ENCODE measurements at places on chromosomes 3 and 15. TPM values are rescaled to one million over a fixed set of nuclear protein-coding genes. Genes with fewer than 3 reads are reported as not detected.
A peak's percentile ranks its signal among the peaks of the same experiment; 100 is the strongest.

LRRIQ4 gene
- total RNA-seq = not detected

- DNase-seq = peak; percentile 83
Measured at GRCh38 chr15:77974098-77974414, 103.5 kb downstream of the TBC1D2B start.

- no peak for DNase-seq
Measured at GRCh38 chr3:188546835-188547670, 393.1 kb downstream of the LPP start.

- DNase-seq = no peak
Measured at GRCh38 chr15:72481015-72481659, 7.0 kb downstream of the ARIH1 start.

GRCh38 chr15:89912145-89912673, 543 bp downstream of the ARPIN start:
- peak; percentile 90 for DNase-seq

SLC28A1 gene
- total RNA-seq = 0.19 TPM

GOLGA6B gene
- total RNA-seq = not detected

GRCh38 chr3:158095814-158096704, 10.2 kb downstream of the SHOX2 start:
- no peak for DNase-seq

GOLGA8T gene
- not detected for total RNA-seq

ISLR2 gene
- total RNA-seq = 0.61 TPM

HCLS1 gene
- total RNA-seq = 82.1 TPM

- no peak for DNase-seq
Measured at GRCh38 chr3:166100730-166101129, 263.5 kb upstream of the BCHE start.

MUC13 gene
- 0.58 TPM for total RNA-seq

DNA sequence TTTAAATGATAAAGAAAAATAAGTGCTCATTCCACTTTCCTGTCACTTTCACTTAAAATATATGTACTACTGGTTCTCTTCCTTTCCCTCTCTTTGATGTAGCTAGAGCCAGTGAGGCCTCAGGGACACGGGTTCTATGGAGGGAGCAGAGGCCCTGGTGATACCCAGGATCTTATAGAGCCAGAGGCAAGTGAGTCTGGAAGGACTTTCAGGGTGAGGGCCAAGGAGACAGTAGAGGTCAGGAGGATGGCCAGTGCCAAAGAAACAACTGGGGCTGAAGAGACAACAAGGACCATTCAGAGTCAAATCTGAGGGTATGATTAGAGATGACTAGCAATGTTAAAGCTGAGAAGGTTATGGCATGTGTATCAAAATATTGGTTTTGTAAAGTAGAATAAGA, 124.1 kb upstream of the GOLGA6L6 start:
- no peak for DNase-seq

DLEC1 gene
- total RNA-seq = 1.9 TPM

RETNLB gene
- not detected for total RNA-seq

DNA sequence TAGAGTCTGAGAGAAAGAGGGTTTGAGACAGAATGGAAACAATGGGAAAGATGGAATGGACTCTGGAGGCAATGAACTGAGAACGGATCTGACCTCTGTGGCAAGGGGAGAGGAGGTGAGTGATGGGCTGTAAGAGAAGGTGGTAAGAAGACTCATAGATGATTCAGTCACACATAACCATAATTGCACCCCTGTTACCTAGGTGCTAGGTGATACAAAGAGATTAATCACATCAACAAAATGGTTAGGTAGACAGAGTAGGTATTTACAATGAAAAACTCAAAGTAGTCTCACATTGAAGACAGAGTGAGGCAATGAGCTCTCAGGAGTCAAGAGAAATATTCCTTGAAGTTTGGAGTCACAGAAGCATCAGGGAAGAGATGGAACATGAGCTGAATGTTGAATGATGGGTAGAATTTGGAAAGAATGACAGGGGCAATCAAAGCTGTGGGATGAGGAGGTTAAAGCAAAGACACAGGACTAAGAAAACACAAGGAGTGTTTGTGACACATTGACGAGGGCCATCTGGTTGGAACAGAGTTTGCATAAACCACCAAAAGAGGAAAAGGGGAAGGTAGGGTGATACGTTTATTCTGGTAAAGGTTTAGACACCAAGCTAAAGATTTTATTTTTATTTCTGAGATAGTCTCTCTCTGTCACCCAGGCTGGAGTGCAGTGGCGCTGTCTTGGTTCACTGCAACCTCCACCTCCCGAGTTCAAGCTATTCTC, 32.7 kb downstream of the MME start:
- no peak for DNase-seq

SPCS1 gene
- total RNA-seq = 65.7 TPM

GRCh38 chr3:167162083-167162482, 218.0 kb downstream of the ZBBX start:
- DNase-seq = no peak

- DNase-seq = no peak
Measured at GRCh38 chr15:44081026-44082013, 113.8 kb downstream of the FRMD5 start.

GRCh38 chr3:143128227-143128955, 8.8 kb downstream of the CHST2 start:
- no peak for DNase-seq

Data from mesenteric fat pad (tissue), 1 donor.